Motor neuron (in vitro differentiated cells): ENCODE measurements at places on chromosomes 16 and 17.

GRCh38 chr17:50425682-50426471 lies at the start of gene ACSF2:
ACSF2 (plus strand) TSS chr17:50426218; CDS start chr17:50426262, 44 bp downstream.
- ATAC-seq, result peak; percentile 64

- ATAC-seq, result no peak
Measured at GRCh38 chr17:19537111-19537510, 3.5 kb downstream of the SLC47A1 start.

DNA sequence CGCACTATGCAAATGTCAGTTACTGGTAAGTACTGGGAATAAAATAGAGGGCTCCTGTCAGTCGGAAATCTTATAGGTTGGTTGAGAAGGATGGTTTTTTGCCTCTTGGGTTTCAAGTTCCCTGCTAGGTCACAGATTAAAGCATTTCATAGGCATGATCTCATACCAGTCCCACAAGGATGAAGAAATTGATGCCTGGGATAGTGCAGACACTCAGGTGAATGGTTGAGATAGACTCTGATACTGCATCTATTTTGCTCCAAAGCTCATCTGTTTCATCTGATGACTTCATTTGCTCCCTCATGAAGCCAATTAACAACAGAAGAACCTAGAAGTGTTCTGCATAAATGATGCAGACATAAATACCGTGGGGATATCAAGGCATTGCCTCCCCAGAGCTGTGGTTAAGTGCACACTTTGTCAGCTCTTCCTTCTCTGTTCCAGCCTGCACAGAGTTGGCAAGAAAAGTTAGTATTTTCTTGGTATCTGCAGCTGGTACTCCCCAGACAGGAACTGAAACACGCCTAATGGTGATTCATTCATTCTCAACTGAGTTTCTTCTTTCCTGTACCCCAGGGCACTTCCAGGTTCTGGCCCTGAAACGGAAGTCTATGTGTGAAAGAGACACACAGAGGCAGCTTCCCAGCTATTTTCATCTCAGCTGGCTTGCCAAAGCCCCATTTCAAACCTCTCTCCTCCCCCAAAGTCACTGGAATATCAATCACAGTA lies 418.3 kb upstream of the SALL1 start:
- no peak for ATAC-seq

GRCh38 chr16:80656161-80656560 lies 115.4 kb downstream of the DYNLRB2 start:
- ATAC-seq, result no peak

DNA sequence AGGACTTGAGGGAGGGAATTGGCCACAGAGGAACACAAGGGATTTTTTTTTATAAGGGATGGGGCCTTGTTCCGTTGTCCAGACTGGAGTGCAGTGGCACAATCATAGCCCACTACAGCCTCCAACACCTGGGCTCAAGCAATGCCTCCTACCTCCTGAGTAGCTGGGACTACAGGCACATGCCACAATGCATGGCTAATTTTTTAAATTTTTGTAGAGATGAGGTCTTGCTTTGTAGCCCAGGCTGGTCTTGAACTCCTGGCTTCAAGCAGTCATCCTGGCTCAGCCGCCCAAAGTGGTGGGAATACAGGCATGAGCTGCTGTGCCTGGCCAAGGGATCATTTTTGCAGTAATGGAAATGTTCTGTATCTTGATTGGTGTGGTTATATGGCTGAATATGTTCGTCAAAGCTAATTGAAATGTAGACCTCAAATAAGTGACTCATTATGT lies 56.9 kb downstream of the VMP1 start:
- no peak for ATAC-seq

GRCh38 chr17:63478814-63479494 lies 2.1 kb downstream of the ACE start:
- ATAC-seq, result peak; percentile 54

- ATAC-seq, result peak; percentile 25
Measured at GRCh38 chr16:16120382-16121184, 102.7 kb downstream of the ABCC6 start.

- ATAC-seq, result no peak
Measured at GRCh38 chr16:72469932-72470331, 298.0 kb upstream of the PMFBP1 start.

DNA sequence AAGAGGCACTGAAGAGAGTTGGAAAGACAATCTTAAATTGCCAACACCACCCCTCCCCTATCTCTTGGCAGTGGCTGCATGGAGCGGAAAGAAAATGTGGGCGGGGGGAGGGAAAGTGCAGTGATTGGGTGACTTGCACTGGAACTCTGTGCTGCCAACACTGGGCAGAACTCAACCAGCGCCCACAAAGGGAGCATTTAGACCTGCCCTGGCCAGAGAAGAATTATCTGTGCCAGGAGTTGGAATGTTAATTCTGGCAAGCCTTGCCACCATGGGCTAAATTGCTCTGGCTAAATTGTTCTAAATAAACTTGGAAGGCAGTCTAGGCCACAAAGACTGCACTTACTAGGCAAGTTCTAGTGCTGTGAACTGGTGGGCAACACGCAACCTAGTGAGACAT lies 6.5 kb upstream of the CCL13 start:
- ATAC-seq, result no peak

GRCh38 chr17:27417596-27418365 lies 38.5 kb upstream of the KSR1 start:
- ATAC-seq, result no peak

GRCh38 chr17:38448208-38448771 lies 20.0 kb downstream of the ARHGAP23 start:
- ATAC-seq, result no peak

DNA sequence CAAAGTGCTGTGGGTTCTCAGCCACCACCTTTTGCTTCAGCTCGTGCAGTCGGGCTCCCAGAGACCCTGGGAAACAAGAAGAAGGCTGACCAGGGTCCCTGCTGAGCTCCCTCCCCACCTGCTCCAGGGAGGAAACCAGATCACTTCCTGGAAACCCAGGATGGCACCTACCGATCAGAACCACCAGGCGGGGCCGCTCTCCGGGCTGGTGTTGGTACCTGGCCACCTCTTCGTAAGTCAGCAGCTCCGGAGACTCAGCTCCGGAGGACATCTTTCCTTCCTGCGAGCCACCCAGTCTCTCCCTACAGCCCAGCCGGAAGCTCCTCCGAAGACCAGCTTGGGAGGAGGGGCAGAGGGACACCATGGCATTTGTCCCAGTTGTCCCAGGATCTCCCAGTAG lies 18.9 kb downstream of the MPP3 start:
- ATAC-seq, result no peak
